ENCODE measurements at places on chromosomes 5 and 9. TPM values are rescaled to one million over a fixed set of nuclear protein-coding genes. Genes with fewer than 3 reads are reported as not detected.

DNA sequence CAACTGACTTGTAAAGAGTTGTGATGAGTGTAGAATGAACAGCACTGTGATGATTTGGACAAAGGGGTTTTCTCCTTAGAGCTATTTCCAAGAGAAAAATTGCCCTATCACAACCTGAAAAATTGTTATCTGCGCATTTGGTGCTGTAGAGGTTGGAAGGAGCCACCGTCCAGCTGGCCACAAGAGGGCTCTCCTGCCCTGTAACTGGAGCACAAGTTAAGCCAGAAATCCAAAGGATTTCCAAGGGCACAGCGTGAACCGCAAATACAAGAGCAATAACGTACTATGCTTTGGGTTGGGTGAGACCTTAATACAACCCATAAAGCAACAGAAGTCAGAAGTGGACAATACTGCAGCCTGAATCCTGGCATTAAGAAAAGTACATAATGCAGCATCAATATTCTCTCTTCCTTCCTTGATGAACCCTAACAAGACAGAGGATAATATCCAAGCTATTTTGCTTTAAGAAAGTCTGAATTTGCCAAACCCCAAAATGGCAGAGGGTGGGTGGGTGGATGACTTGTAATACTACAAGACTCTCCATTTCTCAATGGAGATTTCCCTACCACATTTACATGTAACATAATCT is 56.8 kb upstream of the SMIM32 start:
- peak; percentile 47 for DNase-seq

DNA sequence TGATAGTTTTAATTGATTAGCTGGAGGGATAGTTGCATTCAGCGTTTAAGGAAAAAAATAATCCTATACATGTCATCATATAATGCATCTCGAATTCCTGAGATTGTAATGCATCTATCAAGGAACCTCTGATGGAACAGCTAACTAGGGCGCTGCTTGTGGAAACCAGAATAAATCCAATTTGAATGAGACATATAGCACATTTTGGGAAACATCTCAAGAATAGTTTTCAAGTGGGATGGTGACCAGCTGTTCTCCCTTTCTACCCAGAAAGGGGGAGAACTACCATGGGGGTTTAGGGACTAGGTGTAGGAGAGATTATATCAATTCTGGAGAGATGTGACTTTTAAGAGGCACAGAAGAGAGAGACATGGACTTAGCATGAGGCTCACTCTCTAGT is 319.3 kb upstream of the BRINP1 start:
- no peak for DNase-seq

GRCh38 chr9:121698627-121699570 is 47.5 kb downstream of the DAB2IP start:
- DNase-seq = peak; percentile 52

The ZNF354C gene
- total RNA-seq = 1.9 TPM

All from colonic mucosa (tissue), 4 donors.